ENCODE measurements at places on chromosomes 5 and 9. TPM values are rescaled to one million over a fixed set of nuclear protein-coding genes. Genes with fewer than 3 reads are reported as not detected.

BTNL8 gene
- not detected for total RNA-seq

PIP5K1B gene
- not detected for total RNA-seq

SLC25A2 gene
- total RNA-seq = not detected

PCDHB6 gene
- 1.1 TPM for total RNA-seq

PCDHB9 gene
- total RNA-seq = 0.09 TPM

GABRA1 gene
- not detected for total RNA-seq

GABRA6 gene
- not detected for total RNA-seq

PTPN3 gene
- 17.5 TPM for total RNA-seq

PSD2 gene
- 0.01 TPM for total RNA-seq

OSMR gene
- total RNA-seq = 59.6 TPM

PLAC8L1 gene
- total RNA-seq = not detected

VLDLR gene
- 17.3 TPM for total RNA-seq

INSL4 gene
- 17.1 TPM for total RNA-seq

CDH9 gene
- not detected for total RNA-seq

UBTD2 gene
- total RNA-seq = 14.8 TPM

SLC6A18 gene
- not detected for total RNA-seq

SNCAIP gene
- total RNA-seq = 0.05 TPM

ECSCR gene
- total RNA-seq = not detected

HRCT1 gene
- 0.34 TPM for total RNA-seq

MORN5 gene
- total RNA-seq = not detected

RANBP17 gene
- 3.2 TPM for total RNA-seq

MYORG gene
- 6.9 TPM for total RNA-seq

HTR4 gene
- not detected for total RNA-seq

PTPA gene
- 127 TPM for total RNA-seq

SLC36A1 gene
- total RNA-seq = 9.1 TPM

AIF1L gene
- total RNA-seq = 2.0 TPM

GLRA1 gene
- not detected for total RNA-seq

ORM2 gene
- not detected for total RNA-seq

GZMA gene
- total RNA-seq = not detected

MZB1 gene
- not detected for total RNA-seq

FIBCD1 gene
- 25.1 TPM for total RNA-seq

KCNV2 gene
- not detected for total RNA-seq

WDR38 gene
- total RNA-seq = 0.14 TPM

KLF4 gene
- 35.1 TPM for total RNA-seq

IL4 gene
- total RNA-seq = not detected

IGFBPL1 gene
- total RNA-seq = 2.1 TPM

PCDHGA1 gene
- 0.32 TPM for total RNA-seq

CYLC2 gene
- total RNA-seq = not detected

FOXD4L4 gene
- total RNA-seq = 0.13 TPM

Measured in A549 treated with AZD2906 at 1 μM for 4 hours (cell line).